ENCODE measurements at places on chromosomes 4 and X.

DNA sequence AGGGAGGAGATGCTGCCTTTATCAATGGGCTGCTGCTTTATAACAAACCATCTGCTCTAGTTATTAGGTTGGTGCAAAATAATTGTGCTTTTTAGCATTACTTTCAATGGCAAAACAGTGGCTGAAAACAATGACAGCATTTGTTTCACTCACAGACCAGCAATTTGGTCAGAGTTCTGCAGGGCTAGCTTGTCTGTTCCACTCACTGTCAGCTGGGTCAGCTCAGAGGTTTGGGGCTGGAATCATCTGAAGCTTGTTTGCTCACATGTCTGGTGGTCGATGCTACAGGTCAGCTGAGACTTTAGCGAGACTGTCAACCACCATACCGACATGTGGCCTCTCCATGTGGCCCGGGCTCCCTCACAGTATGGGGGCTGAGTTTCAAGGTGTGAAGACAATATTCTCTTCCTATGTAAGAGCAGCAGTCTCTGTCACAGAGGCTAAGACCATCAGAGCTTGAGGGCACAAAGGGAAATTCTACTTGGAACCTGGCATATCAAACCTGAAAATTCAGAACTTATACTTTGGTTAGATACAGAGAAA lies 81.3 kb upstream of the LIMCH1 start:
- no peak for DNase-seq

GRCh38 chr4:126046081-126046614 lies 731.4 kb downstream of the FAT4 start:
- peak; percentile 3 for DNase-seq

DNA sequence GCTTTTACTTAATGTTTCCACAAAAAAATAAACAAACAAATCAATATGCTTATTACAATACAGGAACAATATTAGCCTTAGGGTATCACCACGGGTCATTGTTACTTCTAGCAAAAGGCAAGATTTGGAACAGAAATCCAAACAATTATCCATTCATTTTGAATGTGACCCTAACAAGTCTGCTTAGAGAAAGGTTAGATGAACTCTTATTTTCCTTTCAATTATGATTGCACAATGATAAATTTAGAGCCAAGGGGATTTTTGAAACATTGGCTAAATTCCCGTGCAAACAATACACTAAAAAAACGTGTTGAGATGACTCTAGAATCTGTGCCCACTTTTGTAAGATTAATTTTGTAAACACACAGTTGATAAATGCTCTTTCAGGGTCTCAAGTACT lies 474.7 kb downstream of the PCDH7 start:
- DNase-seq = no peak

DNA sequence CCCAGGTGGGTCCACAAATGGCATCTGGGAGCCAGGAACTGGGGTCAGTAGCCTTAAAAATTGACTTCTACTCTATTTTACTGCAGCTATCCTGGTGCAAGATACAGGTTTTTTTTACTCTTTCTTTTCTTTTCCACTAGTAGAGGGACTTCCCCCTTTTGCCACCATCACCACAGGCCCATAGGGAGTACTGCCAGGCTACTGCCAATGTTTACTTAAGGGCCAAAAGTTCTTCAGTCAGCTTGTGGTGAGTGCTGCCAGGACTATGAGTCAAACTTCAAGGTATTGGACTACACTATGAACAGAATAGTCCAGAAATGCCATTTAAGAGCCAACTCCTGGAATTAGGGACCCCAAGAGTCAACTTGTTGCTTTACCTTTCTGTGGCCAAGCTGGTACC lies 94.7 kb downstream of the EDA2R start:
- no peak for DNase-seq

- DNase-seq = no peak
Measured at GRCh38 chrX:24232796-24233195, 81.1 kb downstream of the SUPT20HL2 start.

DNA sequence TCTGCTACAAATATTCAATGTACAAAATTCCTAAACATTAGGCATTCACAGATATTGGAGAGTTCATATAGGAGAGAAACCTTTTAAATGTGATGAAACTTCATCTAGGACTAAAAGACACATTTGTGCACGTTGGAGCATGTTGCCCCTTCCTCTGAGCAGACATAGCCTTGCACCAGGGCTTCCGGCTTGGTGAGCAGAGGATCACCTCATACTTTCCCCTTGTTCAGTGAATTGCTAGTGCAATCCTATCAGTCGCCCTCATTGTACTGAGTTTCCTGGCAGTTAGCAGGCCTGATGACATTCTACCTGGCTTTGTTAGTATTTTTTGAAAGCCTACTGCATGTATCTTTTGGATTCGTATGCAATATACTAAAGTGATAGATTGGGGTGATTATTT lies 466.2 kb downstream of the SPRY1 start:
- DNase-seq = no peak

DNA sequence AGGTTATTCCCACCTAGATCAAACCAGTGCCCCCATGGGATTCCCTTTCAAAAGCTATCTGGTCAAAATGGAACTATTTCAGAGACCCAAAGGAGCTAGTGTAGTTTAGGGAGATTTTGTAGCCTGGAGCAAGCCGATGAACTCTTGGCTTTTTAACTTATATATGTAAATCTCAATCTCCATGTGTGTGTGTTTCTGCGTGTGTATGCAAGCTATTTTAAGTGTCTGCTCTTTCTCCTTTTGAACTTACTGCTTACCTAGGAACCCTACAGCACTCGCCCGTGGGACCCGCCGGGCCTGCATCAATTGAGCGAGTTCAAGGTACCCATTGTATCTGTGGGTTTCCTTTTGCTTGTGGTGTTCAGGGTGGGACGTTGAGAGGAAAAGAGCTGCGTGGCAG lies 10.4 kb downstream of the CSTF2 start:
- no peak for DNase-seq

- no peak for DNase-seq
Measured at GRCh38 chr4:164304101-164304639, 449.8 kb upstream of the SMIM31 start.

GRCh38 chr4:60737858-60738257 lies 462.3 kb upstream of the ADGRL3 start:
- no peak for DNase-seq

GRCh38 chrX:136778020-136778419 lies 2.7 kb downstream of the ARHGEF6 start:
- no peak for DNase-seq

DNA sequence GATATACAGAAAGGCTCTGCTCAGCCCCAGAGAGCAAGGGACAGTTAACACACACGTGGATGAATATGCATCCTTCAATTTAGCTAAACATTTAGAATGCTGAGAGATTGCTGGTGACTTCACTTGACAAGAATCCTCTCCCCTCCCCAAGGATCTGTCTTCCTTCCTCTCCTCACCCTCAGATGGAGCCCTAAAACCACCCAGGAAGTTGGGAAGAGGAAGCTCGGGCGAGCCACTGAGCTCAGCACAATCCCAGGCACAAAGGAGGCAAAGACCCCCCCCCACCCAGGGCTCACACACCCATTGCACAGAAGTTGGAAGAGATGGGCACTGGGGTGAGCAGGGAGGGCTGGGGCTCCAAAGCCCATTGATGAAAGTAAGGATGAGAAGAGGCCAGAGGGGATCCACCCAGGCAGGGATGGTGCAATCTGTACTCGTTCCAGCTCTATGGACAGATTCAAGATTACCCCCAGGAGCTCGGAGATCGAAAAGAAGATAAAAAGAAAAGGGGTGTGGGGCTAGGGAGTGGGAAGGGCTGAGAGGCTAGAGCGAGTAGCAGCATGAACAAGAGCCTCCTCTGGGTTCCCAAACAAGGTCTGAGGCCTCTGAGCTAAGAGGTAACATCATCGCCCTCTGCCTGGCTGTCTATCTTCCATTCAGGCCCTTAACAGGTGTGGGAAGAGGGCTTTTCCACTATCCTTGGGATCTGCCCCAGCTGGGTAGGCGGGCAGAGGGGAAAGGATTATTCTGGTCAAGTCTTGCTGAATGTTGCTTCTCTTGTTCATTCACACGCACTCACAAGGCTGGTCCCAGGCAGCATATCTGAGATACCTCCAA lies 1.2 kb downstream of the TFE3 start:
- DNase-seq = peak; percentile 74

DNA sequence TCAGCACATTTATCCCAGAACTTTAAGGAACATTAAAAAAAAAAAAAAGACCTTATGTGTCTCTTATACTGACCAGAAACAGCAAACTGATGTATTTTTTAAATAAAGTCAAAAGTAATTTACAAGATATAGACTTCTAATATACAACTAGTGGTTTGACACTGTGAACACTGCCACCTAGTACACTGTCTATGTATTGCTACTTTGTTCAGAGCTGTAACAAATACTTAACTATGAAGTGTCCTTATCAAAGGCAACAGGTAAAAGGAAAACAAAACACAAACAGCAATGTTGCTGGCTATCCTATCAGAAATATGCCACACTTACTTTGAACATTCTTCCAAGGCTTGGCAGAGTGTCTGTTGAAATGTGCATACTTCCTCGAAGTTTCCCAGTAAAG lies 60.4 kb downstream of the CD40LG start:
- no peak for DNase-seq

DNA sequence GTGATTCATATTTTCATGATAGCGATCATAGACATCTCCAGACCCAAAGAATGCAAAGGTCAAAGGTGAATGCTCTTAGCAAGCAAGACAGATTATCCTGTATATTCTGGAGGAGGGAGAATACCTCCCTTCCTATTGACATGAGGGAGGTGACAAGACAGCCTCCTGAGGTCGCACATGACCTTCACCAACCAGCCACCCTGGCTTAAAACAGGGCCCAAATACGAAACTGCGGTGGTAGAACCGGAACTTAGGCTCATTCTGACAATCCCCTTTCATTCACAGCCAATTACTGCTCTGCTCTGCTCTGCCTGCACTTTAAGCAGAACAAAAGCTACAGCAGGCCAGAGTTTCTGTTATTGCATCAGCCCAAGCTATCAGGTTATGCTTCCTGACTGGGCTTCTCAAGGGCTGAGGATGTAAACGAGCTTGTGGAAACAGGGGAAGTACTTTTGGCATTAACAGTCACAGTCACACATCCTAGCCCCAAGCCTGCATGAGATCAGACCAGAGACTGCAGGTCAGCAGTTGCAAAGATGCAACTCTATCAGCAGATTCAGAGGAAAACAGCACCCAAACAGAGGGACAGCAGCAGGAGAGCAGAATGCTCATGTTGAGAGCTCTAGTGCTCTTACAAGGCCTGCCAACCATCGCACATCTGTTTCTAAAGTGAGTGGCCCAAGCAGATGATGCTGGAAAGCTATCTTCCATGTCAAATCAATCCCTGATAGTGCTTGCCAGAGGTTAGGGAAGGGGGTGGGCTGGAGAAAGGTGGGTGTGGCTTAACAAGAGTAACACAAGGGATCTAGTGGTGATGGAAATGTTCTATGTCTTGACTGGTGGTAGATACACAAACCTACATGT lies 51.3 kb upstream of the MAP3K15 start:
- no peak for DNase-seq

DNA sequence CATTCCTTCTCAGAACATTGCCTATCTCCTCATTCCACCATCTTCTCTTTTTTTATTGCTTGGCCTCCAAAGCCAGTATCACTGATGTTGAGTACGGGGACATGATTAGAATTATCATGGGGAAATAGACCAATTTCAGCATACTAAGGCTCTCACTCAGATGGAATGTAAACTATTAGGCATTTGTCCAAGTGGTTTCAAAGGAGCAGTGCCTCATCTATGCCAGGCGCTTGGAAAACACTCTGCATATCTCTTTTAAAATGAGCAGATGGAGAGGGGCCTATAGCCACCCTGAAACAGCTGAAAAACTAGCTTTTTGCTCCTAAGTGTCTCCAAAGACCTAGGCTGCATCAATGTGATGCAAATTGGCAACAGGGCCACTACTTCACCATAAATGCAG lies 150.8 kb upstream of the DIPK2B start:
- DNase-seq = peak; percentile 35

- no peak for DNase-seq
Measured at GRCh38 chr4:105895583-105896460, 551 bp downstream of the NPNT start.

- peak; percentile 41 for DNase-seq
Measured at GRCh38 chr4:41339812-41340809, 83.4 kb downstream of the UCHL1 start.

DNA sequence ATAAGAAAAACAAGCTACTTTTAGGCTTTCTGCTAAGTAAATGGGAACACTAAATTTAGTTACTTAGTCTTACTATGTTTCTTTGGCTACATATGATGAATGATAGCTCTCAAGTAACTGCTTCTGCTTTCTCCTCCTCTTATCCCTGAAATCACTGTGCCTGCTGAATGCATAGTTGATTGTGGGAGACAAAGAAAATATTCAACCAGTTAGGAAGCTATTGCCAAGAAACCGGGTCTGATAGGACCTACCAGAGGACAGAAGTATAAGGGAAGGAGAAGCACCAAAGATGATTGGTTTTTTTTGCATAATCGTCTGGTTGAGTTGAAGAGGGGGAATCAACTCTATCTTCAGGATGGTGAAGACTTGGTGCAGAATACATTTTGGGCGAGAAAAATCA lies 28.0 kb upstream of the NDUFC1 start:
- no peak for DNase-seq

GRCh38 chrX:56564164-56564885 lies 898 bp downstream of the UBQLN2 start:
- peak; percentile 10 for DNase-seq

GRCh38 chrX:100408713-100409609 lies 1.1 kb downstream of the PCDH19 start:
- DNase-seq = no peak

- DNase-seq = no peak
Measured at GRCh38 chr4:48102303-48102702, 31.7 kb downstream of the TXK start.

DNA sequence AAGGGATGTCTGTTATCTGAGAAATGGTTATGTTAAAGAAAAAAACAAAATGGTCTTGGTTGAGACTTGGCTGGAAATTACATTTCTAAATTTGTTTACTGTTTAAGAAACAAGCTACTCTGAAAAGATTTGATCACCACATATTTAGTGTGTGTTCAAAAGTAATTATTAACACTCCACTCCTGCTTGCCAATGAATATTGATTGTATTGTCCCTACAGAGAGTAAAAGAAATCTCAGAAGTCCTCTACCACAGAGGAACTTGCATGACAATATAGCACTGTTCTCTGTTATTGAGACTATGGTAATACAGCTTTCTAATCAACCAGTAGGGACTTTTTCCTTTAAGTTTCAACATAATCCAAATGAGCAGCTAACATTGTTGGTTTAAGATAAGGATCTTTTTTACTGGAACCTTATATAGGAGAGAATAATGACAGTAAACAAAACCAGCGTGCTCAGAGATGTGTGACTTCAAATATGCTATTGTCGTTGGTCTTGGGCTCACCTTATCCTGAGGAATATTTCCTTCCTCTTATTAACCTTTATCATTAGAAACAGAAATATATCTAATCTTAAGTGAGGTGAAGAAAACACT lies 47.6 kb downstream of the CXCL13 start:
- no peak for DNase-seq

DNA sequence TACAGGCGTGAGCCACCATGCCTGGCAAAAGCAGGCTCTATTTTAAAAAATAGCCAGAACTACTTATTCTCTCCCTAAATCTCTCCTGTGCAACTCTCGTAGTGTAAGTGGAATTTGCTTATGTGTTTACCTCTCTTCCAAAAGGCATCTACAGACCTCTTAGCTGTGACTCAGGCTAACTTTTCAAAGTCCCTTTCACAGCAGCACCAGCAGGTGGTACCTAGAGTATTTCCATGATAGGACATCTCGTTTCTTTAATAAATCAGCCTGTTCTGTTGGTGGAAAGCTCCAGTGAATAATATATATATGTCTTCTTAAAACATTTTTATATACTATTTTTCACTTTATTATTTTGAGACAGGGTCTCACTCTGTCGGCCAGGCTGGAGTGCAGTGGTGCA lies 89.0 kb downstream of the NSUN7 start:
- no peak for DNase-seq

GRCh38 chr4:165844161-165844560 lies 28.9 kb upstream of the TLL1 start:
- no peak for DNase-seq
